ENCODE measurements at places on chromosomes 11 and 22. TPM values are rescaled to one million over a fixed set of nuclear protein-coding genes. Genes with fewer than 3 reads are reported as not detected.

The LINC01488 gene
- not detected for total RNA-seq

The ROBO4 gene
- not detected for total RNA-seq

The ISX gene
- total RNA-seq = not detected

The FZD4 gene
- 0.21 TPM for total RNA-seq

The SULT4A1 gene
- 0.07 TPM for total RNA-seq

The HTR3B gene
- not detected for total RNA-seq

The EFCAB6 gene
- 0.56 TPM for total RNA-seq

The CRYBB2 gene
- total RNA-seq = 0.30 TPM

The PDGFD gene
- not detected for total RNA-seq

The DNAJC4 gene
- total RNA-seq = 21.9 TPM

DNA sequence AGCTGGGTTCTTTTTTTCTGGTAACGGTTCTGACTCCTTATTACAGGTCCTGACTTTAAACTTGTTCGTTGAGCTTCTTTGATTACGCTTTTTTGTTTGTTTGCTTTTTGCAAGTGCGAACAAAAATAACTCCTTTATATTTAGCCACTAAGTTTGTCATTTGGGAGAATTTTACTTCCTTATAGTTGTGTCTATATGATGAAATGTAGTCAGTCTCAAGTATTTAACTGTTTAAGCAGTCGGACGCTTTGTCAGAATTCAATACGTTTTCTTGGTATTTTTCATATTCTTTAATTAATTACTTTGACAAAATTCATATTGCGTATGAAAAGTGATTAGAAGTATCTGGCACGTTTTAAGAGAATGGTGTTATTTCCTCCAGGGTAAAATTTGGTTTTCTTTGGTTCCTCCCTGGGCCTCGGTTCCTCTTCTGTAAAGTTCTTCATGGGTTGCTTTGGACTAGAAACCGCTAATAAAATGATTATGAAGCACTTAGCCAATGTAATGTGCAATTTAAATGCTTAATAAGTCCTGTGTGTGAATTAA lies 1.3 kb downstream of the CBL start:
- DNase-seq = no peak

DNA sequence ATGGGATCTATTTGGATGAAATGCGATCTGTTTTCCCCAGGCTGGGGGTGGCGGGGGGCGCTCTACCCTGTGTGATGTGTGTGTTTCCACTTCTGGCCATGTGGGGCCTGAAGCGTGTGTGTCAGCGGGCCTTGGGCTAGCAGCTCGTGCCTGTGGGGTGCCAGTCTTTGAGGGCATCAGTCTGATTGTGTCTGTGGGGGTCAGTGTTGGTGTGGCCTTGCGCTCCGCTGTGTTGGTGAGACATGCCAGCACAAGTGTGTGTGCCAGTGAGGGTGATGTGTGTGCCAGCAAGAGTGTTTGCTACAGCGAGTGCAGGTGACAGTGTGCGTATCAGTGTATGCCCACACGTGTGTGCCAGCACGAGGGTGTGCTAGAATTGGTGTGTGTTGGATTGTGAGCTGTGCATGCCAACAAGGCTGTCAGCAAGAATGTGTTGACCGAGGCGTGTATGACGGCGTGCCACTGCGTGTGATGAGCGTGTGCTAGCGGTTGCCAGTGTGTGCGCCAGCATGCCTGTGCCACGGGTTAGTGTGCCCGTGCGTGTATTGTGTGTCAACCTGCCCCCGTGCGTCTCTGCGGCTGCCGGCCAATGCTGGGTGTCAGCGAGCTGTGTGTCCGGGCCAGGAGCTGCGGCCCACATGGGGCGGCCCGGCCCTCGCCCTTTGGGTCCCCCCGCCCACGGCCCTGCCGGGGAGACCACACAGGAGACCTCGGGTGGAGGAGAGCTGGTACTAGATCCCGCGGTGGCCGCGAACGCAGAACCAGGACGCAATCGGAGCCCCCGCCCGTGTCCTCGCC lies 519 bp downstream of the ARRB1 start:
- DNase-seq = peak; percentile 66

DNA sequence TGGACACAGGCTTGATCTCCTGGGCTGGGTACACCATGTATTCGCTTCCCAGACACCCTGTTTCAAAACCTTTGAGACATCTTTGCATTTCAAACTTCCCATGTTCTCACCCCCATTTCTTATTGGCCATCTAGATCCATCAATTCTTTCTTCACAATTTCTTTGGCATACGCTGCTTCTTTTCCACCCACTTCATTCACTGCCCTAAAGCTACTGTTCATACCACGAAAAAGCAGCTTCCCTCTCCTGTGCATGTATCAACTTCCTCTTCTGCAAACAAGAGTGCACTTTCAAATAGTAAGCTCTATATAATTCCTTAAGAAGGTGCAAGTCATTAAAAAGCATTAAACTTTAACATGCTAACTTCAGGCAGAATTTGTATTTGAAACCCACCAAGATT lies 21.4 kb downstream of the UVRAG start:
- no peak for DNase-seq

DNA sequence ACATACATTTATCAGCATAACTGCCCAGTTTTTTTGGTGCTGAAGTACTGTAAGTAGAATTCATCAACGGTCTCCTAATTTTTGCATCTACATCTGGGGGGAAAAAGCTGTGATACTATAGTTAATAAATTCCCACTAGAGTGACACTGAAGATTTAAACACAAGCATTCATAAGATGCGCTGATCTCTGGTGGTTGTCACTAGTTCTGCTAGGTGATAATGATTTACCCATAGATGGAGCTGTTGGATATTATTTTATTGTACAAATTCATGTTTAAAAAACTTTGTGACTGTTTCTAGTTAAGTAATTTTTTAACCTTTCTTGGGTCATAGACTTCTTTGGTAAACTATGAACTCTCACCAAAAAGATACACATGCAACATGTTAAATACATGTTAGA lies 106.6 kb downstream of the EMSY start:
- no peak for DNase-seq

DNA sequence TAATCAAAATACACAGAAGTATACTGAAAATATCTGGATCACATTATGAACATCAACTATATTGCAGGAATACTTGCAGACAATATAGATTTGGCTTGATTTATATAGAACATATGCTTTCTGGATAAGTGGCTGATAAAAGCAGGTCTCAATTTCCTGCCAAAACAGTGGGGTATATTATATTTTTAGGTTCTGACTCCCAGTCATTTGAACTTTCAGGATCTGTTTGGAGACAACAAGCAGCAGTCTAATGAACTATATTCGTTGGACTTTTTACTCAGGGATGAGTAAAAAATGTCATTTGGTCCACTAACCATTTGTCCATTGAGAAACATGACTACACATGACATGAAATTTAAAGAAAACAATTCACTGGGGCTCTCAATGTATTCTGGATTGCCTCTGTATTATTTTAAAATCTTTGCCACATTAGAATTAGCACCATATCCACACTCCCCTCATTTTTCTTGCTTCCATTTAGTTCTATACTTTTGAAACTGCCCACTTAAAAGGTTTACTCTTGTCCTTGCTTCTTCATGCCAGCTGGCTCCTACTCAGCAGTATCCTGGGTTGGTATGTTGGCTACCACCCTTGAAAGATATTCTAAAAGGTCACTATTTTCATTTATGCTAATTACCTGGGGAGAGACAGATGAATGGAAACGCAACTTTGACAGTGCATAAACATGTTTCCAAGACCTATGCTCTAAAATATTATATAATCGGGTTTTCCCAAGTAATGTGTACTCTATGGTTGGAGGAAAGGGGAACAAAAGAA lies 153.0 kb downstream of the APOL5 start:
- DNase-seq = no peak

DNA sequence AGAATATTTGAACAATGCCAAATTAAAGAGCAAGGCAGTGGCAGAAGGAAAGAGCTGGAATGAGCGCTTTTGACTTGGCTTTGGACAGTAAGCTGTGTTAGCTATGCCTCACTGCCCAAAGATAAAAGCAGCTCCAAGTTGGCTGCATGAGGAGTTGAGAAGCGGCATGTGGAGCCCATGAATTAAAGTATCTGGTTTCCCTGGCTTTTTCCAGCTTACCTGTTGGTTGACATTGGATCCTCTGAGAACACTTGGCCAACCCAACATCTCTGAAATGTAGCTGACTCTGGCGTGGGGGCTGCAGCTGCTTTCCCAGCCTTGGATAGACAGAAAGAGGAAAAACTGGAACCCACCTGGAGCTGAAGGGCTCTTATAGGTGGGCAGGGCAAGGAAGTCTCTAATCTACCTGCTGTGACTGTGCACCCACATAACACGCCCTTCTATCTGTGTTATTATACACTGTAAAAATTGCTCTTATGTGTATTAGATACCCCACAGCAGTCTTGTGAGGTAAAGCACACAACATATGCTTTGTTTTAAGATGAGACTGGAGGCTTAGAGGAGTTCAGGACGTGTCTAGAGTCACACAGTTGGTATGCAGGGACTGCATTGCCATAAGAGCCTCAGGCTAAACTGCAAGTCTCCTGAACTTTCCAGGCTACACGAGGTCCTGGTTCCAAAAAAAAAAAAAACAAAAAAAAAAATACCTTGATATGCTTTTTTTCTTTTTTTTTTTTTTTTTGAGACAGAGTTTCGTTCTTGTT lies 5.8 kb downstream of the UBASH3B start:
- DNase-seq = no peak

GRCh38 chr11:35893796-35894475 lies 49.9 kb upstream of the LDLRAD3 start:
- no peak for DNase-seq

- DNase-seq = peak; percentile 64
These were observed 26.0 kb upstream of the LRRC10B start for GRCh38 chr11:61482513-61482912.

DNA sequence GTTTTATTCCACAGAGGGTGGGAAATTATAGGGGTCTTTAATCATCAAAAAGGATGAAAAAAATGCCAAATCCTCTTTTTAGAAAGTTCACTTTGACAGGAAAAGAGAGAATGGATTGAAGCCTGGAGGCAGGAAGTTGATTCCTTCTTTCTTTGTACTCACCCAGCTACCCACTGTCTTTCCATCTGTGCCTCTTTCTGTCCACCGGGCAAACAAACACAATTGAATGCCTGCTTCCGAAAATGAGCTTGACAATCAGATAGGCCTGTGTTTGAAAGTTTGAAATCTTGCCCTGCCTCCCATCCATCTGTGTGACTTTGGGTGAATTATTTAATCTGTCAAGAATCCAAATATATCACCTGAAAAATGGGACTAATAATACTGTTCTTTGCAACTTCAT lies 81.1 kb downstream of the SCN3B start:
- DNase-seq = no peak

DNA sequence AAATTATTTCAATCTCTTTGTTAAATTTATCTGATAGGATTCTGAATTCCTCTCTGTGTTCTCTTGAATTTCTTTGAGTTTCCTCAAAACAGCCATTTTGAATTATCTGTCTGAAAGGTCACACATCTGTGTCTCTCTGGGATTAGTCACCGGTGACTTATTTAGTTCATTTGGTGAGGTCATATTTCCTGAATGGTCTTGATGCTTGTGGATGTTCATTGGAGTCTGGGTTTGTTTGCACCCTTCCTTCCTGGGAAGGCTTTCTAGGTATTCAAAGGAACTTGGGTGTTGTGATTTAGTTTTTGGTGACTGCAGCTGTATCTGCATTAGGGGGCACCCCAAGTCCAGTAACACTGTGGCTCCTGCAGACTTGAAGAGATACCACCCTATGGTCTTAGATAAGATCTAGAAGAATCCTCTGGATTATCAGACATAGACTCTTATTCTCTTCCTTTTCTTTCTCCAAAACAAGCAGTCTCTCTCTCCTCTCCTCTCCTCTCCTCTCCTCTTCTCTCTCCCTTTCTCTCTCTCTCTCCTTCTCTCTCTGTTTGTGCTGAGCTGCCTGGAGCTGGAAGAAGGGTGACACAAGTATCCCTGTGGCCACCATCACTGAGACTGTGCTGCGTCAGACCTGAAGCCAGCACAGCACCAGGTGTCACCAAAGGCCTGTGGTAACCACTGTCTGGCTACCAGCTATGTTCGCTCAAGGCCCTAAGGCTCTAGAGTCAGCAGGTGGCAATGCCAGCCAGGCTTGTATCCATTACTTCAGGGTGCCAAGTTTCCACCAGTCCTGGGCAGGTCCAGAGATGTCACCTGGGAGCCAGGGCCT lies 3.3 kb upstream of the HEPN1 start:
- no peak for DNase-seq

DNA sequence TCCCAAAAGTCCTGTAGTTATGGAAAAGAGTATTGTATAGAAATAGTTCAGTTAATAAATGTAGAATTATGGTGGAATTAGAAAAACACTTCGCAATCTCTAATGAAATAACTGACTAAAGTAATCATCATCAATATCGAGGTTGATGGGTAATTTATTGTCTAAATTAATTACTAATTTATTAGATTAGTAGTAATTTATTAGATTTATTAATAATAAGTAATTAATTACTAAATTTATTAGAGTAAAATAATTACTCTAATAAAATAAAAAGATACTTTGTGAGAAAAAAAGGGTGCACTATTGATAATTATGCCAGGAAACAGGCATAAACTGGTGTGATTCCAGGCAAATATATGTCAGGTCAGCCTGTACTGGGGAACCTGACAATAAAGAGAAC lies 455.6 kb downstream of the AASDHPPT start:
- no peak for DNase-seq

GRCh38 chr11:5796541-5796940 lies 5.5 kb upstream of the OR52N1 start:
- DNase-seq = no peak

DNA sequence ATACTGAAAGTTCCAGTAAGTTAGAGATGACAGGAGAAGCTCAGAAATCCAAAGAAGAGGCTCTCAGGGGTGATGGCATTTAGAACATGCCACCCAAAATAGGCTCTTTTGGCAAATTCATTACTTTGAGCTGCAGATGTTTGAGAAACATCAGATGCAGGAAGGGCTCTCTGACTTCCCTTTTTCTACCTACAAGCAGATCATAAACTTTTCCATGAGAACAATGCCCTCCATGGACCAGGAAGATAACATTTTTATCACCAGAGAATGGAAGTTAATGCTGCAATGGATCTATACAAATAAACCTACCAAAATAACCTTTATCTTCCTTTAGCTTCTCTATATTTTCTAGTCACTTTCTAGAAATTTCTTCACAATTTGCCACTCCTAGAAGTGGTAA lies 32.7 kb upstream of the FAR1 start:
- no peak for DNase-seq

- DNase-seq = no peak
These were observed 137.8 kb upstream of the BDNF start for GRCh38 chr11:27837895-27838563.

DNA sequence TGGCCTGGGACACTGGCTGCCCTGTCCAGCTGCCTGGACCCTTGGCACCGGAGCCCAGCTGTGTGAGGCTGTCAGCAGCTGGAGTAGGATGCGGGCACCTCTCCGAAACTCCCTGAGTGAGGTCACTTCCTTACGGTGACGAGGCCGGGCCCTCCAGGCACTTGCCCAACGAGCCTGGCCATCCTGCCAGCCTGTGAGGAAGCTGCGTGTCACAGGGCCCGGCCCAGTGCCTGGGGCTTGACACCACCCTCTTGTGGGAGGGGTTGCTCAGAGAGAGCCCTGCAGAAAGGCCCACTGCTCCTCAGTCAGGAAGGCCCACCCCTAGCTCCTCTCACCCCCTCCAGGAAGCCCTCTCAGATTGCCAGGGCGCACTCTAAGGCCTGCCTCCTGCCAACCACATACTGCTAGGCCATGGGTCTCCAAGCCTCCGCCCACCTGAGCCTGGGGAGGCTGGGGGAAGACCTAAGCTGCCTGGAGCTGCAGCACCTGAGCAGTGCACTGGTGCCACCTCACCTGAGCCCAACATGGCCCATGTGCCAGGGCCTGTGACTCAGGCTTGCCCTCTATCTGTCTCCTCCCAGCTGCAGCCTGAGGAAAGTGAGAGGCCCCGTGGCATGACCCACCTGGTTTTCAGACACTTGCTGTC lies 4.3 kb upstream of the PHLDA2 start:
- peak; percentile 79 for DNase-seq

- no peak for DNase-seq
These were observed 311.5 kb downstream of the NTM start for GRCh38 chr11:131681920-131682319.

Data from activated CD4-positive, alpha-beta T cell treated with anti-CD3 and anti-CD28 coated beads for 36 hours (primary cell).